ENCODE measurements at places on chromosomes 11 and 22.

DNA sequence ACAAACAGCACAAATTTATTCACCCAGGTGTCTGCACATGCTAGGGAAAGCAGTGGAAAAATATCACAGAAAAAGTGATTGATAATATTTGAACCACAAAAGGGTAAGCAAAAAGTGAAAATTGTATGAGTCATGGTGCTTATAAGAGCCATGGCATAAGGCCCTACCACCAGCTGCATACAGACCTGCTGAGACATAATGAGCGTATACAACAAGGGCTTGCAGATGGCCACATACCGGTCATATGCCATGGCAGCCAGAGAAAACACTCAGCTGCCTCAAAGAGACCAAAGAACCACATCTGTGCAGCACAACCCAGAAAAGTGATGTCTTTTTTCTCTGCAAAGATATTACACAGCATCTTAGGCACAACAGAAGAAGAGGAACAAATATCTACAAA, 71.4 kb upstream of the OR9G4 start:
- no peak for DNase-seq

DNA sequence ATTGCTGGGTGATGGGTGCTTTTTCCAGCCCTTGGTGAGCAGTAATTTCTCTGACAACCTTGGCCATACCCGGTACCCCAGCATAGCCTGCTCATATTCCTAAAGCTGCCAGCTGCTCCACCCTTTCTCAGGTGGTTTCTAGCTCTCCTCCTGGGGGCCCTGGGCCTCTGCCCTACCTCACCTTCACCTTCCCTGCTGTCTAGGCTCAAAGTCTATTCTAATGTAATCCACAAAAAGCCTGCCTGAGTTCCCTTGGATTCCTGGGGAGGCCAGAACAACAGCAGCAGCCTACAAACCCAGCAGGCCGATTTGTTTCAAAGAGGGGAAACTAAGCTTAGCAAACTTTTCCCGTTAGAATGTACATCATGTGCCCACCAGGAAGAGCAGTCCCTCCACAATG, 117.6 kb downstream of the DSCAML1 start:
- DNase-seq = no peak

DNA sequence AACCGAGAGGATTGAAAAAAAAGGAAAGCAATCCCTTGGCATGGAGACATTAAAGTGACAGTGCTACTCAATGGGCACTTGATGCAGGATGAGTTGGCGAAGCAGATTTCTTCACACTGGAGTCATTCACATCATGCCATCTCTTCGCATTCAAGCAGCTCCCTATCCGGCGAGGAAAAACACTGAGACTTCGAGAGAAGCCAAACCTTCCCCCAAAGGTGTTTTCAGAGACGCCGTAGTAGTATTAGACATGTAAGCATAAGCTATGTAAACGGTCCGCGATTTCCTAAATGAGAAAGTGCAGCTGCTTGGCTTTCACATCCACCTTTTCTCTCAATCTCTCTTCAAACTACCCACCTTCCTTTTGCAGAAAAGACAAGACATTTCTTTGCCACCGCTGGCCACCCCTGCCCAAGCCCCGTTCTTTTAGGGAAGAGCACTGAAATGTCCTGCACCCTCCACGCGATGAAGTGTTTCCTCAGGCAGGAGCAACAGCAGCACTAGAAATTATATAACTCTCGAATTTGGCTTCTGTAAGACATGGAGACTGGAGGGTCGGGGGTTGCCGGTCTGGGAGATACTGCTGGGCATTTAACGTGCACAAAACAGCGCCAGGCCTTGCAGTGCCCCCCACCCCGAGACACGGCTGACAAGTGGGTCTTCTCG, at the start of gene DLG2:
DLG2 (minus strand) TSS at position 13 of the 666 bp plus-strand sequence.
- no peak for DNase-seq

DNA sequence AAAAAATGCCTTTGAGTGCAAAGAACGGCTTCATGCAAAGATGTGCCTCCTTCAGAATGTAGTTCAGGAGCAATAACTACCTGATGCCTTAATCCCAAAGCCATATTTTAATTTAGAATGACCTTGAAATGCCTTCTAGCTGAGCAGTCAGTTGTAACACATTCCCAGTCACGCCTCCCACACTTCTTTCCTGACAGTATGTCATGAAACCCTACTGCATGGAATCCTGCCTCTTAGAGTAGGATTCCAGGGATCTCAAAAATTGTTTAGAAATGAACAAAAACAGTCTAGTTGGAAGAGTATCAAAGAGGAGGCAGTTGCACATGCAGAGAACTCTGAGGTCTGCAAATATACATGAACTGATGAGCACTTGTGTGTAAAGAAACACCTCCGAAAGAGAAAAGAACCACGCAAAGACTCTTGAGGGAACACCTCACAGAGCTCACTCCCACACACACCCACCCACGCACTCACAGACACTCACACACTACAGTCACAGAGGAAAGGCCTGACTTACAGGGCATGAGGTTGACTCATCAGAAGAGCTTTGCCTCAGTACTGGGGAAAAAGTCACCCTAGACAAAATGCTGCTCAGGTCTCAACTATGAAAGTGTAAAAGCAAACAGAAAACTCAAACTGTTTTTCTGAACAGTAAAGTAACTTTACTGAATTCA, 77.4 kb downstream of the GGTLC2 start:
- no peak for DNase-seq

- no peak for DNase-seq
Observed at GRCh38 chr11:132742929-132743328, 789.4 kb downstream of the OPCML start.

GRCh38 chr22:32957200-32957803, 100.9 kb downstream of the SYN3 start:
- DNase-seq = no peak

Data from NCI-H774 (cell line).